ENCODE measurements at places on chromosomes 13 and 19.

DNA sequence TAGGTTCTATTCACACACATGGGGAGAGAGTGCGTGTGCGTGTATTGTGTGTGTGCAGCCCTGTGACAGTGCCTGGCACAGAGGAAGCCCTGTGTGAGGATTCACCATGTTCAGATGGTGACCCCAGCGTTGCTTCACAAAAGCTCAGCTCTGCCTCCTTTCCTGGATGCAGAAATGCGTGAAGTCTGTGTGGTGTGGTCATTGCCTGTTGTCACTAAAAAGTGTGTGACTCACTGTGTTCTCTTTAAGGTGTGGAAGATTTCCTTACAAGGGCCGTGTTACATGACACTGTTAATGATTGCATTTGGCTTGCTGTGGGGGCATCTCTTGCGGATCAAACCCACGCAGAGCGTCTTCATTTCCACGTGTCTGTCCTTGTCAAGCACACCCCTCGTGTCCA lies 19.5 kb upstream of the DCUN1D2 start:
- H3K4me1 ChIP-seq = peaks cover 7% of the 10 kb centered on the region
- H3K4me3 ChIP-seq = no peak overlapping the region
- no peaks in the 10 kb centered on the region for H3K27me3 ChIP-seq
- H3K27ac ChIP-seq = no peak overlapping the region

DNA sequence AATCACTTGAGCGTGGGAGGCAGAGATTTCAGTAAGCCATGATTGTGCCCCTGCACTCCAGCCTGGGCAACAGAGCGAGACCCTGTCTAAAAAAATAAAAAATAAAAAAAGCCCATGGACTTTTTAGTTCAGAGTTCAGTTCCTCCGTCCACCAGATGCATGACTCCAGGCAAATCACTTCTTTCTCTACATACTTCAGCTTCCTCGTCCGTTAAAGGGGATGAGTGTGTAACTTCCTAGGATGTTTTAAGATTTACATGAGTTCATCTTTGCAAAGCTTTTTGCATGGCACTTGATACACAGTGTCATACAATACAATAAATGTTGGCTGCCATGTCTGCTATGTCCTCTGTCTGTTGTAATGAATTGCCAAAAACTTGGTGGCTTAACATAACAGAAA lies 10.0 kb upstream of the FFAR2 start:
- no peak overlapping the region for H3K27ac ChIP-seq
- DNase-seq = no peak
- H3K36me3 ChIP-seq = no peaks in the 10 kb centered on the region
- peaks cover 8% of the 10 kb centered on the region for H3K27me3 ChIP-seq

GRCh38 chr19:45953676-45954075 lies 20.0 kb downstream of the NOVA2 start:
- H3K27me3 ChIP-seq = peaks cover 33% of the 10 kb centered on the region
- H3K27ac ChIP-seq = no peak overlapping the region
- DNase-seq = no peak
- H3K36me3 ChIP-seq = no peaks in the 10 kb centered on the region
- H3K4me1 ChIP-seq = no peaks in the 10 kb centered on the region
- H3K4me3 ChIP-seq = no peak overlapping the region

DNA sequence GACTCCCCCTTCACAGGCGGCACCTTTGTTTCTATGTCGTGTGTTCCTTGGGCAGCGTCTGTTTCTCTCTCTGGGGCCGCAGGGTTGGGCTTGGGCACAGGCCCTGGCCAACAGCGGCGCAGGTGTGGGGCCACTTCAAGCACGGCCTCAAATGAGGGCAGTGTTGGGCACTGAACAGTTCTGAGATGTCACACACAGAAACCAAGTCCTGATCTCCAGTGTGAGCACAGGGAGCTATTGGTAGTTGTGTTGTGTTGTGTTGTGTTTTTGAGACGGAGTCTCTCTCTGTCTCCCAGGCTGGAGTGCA lies 42.7 kb downstream of the GATAD2A start:
- H3K27me3 ChIP-seq = no peaks in the 10 kb centered on the region
- DNase-seq = no peak
- H3K4me3 ChIP-seq = no peak overlapping the region
- H3K27ac ChIP-seq = no peak overlapping the region
- peaks cover 31% of the 10 kb centered on the region for H3K4me1 ChIP-seq

DNA sequence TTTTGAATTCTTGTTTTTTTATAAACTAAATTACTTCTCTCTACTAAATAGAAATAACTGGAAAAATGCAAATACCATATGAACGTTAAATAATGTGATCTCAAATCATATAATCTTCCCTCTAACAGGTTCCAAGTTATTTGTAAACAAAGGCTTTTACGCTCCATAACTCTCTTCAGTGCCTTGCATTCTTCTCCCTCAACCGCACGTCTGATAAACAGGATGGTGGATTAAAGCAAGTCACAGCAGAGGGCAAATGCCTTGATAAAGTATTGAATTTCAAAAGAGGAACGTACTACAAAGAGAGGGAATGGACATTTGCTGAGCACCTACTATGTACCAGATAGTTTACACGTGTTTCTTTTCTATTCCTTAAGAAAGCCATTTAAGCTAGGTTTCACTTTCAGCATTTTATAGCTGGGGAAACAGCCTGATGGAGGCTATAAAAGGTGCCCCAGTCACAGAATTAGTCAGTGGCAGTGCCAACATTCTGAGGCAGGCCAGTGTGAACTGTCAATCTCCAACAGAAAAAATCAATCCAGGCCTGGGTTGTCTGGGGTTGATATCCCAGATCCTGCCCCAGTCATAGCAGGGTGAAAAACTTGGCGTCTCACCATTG lies 15.8 kb downstream of the MRPS31 start:
- peaks cover 4% of the 10 kb centered on the region for H3K4me1 ChIP-seq
- peaks cover 10% of the 10 kb centered on the region for H3K36me3 ChIP-seq
- no peak overlapping the region for H3K27ac ChIP-seq

GRCh38 chr13:99726282-99726894 lies 225.1 kb downstream of the TM9SF2 start:
- H3K27me3 ChIP-seq = peaks cover 8% of the 10 kb centered on the region
- DNase-seq = no peak
- no peak overlapping the region for H3K27ac ChIP-seq
- no peaks in the 10 kb centered on the region for H3K36me3 ChIP-seq

GRCh38 chr13:64488731-64489130 lies 2741.4 kb downstream of the PCDH9 start:
- no peak for DNase-seq
- no peak overlapping the region for H3K27ac ChIP-seq
- no peaks in the 10 kb centered on the region for H3K27me3 ChIP-seq
- H3K4me3 ChIP-seq = no peak overlapping the region
- no peaks in the 10 kb centered on the region for H3K36me3 ChIP-seq
- no peaks in the 10 kb centered on the region for H3K4me1 ChIP-seq

- H3K4me3 ChIP-seq = no peak overlapping the region
- peaks cover 14% of the 10 kb centered on the region for H3K36me3 ChIP-seq
- peaks cover 13% of the 10 kb centered on the region for H3K4me1 ChIP-seq
- no peaks in the 10 kb centered on the region for H3K27me3 ChIP-seq
- peak overlapping the region; percentile 89 for H3K27ac ChIP-seq
Measured at GRCh38 chr19:53545271-53546065, 7.5 kb downstream of the ZNF331 start.

DNA sequence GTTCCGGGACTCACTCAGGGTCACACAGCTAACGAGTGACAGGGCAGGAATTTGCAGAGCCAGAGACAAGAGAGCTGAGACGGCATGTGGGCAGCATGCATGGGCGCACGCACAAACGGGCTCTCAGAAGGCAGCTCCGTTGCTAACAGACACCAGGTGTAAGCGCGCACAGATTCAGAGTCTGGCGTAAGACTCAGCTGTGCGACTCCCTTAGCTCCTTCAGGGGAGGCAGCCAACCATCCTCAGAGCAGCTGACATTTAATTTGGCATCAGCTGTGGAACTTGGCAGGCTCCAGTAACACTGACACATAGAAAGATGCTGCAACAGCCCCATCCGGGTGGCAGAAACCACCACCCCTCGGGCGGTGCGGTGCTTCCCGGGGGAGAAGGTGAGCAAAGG lies 7.5 kb upstream of the TM6SF2 start:
- H3K36me3 ChIP-seq = peaks cover 17% of the 10 kb centered on the region
- H3K27ac ChIP-seq = no peak overlapping the region
- DNase-seq = no peak
- no peaks in the 10 kb centered on the region for H3K27me3 ChIP-seq
- no peaks in the 10 kb centered on the region for H3K4me1 ChIP-seq
